ENCODE measurements at places on chromosomes 13 and 19. TPM values are rescaled to one million over a fixed set of nuclear protein-coding genes. Genes with fewer than 3 reads are reported as not detected.

TARM1 gene
- total RNA-seq: not detected

ZNF208 gene
- not detected for total RNA-seq

RDH8 gene
- total RNA-seq: 0.43 TPM

KLK15 gene
- not detected for total RNA-seq

N4BP2L1 gene
- 0.57 TPM for total RNA-seq

SHANK1 gene
- 0.16 TPM for total RNA-seq

P2RY11 gene
- 7.6 TPM for total RNA-seq

ADPRHL1 gene
- total RNA-seq: 15.9 TPM

NDUFA13 gene
- 162 TPM for total RNA-seq

NBEA gene
- 2.0 TPM for total RNA-seq

OCEL1 gene
- 10.2 TPM for total RNA-seq

OR4F17 gene
- total RNA-seq: not detected
